PC-3 (cell line): ENCODE measurements at places on chromosomes 16 and 17.

DNA sequence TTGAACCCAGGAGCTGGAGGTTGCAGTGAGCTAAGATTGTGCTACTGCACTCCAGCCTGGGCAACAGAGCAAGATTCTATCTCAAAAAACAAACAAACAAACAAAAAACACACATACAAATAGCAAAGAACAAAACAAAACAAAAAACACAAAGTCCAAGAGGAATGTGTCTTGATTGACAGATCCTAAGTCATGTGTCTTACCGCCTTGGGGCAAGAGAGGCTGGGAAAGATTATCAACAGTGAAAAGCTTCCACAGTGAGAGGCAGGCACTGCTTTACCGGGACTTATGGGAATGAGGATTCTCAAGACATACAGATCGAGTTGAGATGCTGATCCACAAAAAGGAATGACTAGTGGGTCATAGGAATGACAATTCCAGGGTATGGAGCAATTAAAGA, 62.7 kb upstream of the GAS7 start:
- DNase-seq, result no peak

GRCh38 chr17:57412520-57413096, 156.3 kb downstream of the MSI2 start:
- DNase-seq, result no peak

DNA sequence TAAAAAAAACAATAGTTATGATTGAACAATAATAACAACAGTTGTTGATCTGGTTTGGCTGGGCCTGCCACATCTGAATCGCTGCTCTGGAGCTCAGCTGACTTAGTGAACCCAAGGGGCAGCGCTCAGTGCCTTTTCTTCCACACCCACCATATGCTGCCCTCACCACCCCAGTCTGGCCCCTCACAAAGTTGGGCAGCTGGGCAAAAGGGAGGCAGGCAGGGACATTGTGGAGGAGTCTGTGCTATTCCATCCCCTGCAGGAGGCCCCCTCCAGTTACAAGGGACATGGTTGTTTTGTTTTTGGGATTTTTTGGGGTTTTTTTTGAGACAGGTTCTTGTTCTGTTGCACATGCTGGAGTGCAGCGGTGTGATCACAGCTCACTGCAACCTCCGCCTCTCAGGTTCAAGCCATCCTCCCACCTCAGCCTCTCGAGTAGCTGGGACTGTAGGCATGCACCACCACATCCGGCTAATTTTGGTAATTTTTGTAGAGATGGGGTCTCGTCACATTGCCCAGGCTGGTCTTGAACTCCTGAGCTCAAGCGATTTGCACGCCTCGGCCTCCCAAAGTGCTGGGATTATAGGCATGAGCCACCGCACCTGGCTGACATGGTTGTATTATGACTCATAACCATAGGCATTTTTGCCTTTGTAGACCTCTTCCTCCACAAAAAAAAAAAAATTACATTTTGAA, 8.6 kb upstream of the PECAM1 start:
- DNase-seq, result peak; percentile 82

GRCh38 chr17:28174352-28175046, 132.0 kb downstream of the NLK start:
- DNase-seq, result peak; percentile 13

- peak; percentile 96 for DNase-seq
These were observed 54.3 kb downstream of the SOCS1 start for GRCh38 chr16:11201498-11202259.
